Activated T-cell treated with anti-CD3 and anti-CD28 coated beads for 1 hour (primary cell): ENCODE measurements at places on chromosomes 1 and 21.

DNA sequence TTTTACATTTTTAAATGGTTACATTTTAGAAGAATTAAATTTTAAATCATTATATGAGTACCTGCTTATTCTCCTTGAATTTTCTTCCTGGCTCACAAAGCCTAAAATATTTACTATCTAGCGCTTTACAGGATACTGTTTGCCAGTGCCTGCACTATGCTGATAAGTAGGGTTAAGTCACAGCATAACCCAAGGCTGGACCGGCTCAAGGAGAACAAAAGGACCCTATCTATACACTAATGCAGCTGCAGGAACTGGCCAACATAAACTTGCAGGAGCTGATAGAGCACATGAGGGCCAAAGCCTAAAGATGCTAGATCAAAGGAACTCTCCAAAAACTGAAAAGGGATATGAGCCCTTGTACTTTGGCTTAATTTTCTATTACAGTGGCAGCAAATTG, 1086.9 kb upstream of the TMPRSS15 start:
- no peak for DNase-seq

- no peak for DNase-seq
Measured at GRCh38 chr1:87421809-87422208, 93.1 kb downstream of the LMO4 start.

- DNase-seq: no peak
Measured at GRCh38 chr1:241637046-241637590, 3.1 kb downstream of the CHML start.

GRCh38 chr1:173448945-173449344, 28.2 kb upstream of the PRDX6 start:
- no peak for DNase-seq

DNA sequence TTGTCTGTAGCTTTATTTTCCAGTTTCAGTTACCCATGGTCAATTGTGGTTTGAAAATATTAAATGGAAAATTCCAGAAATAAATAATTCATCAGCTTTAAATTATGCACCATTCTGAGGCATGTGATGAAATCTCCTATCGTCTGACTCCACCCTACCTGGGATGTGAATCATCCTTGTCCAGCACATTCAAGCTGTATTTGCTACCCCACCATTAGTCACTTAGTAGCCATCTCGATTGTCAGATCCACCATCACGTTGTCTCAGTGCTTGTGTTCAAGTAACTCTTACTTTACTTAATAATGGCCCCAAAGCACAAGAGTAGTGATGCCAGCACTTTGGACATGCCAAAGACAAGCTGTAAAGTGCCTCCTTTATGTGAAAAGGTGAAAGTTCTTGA, 4.0 kb downstream of the STPG1 start:
- no peak for DNase-seq

DNA sequence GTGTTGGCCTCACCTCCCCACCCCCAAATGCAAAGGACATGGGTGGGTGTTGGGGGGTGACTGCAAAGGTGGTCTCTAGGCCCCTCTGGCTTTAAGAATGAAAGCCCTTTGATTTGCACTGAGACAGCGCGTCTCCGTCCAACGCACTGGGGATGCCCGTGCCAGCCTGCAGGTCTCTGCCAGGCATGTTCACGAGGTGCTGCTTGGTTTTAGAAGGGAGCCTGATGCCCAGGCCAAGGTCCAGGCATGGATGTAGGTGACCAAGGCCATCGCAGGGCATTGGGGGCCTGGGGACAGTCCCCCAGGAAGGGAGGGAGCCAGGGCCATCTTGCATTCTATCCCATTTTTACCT, 363.6 kb upstream of the VAMP3 start:
- no peak for DNase-seq

GRCh38 chr1:57188168-57188567, 222.4 kb upstream of the C8B start:
- DNase-seq: no peak

GRCh38 chr1:26145041-26145959, 13.6 kb upstream of the FAM110D start:
- DNase-seq: peak; percentile 69

GRCh38 chr21:41923631-41924367, 30.0 kb downstream of the C2CD2 start:
- no peak for DNase-seq

DNA sequence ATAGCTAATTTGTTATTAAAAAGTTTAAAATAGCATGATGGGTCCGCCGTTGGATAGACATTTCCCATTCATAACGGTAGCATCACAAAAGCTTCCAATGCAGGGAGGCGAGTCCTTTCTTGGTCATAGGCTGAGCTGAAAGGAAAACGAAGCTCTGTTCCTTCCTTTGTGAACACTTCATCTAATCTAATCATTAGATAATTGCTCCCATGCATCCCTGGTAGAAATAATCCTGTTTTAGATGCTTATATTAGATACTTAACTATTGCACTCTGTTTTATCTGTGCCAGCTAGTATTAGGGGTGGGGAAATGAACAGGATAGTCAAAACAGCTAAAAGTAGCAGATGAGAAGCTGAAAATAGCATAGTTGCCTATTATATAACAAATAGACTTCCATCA, 215.0 kb downstream of the SLC35F3 start:
- no peak for DNase-seq

DNA sequence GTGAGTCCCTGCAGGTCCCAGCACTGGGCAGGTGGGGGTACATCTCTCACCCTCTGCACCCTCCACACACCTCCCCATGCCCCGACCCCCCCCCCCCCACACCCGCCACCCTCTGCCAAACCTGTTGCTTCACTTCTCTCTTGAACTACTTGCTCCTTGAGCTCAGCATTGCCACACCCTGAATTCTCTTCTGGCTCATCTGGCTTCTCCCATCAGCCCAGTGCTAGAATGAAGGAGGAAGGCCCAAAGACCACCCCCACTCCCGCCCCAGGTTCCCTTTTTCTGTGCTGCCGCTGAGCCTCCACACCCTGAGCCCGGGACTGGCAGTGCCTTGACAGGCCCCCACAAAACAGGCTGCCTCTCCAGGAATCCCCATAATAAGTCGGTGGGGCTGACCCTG, 6.4 kb upstream of the TNNI1 start:
- DNase-seq: no peak

DNA sequence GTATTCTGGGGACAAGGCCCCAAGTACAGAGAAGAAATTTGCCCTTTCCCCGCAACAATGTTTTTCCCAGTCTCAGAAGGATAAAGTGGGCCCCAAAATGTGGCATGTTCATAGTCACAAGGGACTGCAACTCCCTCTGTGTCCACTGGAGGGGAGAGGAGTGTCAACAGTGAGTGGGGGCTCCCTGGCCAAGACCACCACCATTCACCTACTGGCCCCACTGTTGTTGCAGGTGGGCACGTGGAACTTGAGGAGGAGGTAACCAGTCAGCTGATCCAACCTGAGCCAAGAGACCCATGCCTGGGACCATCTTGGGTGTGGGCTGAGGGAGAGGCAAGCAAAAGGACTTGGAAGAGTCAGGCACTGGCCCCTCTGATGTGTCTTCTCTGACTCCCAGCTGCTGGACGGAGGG, 777 bp downstream of the NUDT17 start:
- DNase-seq: no peak

- no peak for DNase-seq
Measured at GRCh38 chr1:94757931-94758330, 62.2 kb upstream of the SLC44A3 start.

DNA sequence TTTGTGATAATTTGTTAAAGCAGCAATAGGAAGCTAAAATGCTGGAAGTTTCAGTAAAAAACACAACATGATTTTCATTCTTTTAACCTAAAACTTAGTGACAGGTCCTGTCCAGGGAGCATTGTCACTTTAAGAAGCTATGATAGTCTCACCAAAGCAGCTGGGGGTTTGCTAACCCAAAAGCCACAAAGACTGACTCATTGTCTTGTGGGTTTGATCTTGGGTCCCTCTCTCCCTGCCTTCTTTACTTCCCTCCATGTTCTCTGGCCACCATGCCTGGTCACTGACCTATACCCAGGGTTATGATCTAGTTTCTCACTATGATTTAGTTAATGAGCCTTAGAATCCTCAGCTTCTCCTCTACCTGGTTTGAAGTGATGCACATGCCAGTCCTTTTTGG, 213.5 kb upstream of the PTGFR start:
- no peak for DNase-seq

- DNase-seq: no peak
Measured at GRCh38 chr1:47813970-47814369, 183.2 kb downstream of the TRABD2B start.

GRCh38 chr1:222275001-222275728, 272.7 kb downstream of the HHIPL2 start:
- no peak for DNase-seq

GRCh38 chr1:1616045-1616790, 918 bp downstream of the MIB2 start:
- no peak for DNase-seq
